Hepatic stellate cell (primary cell): ENCODE measurements at places on chromosomes 11 and 22.

- no peak for DNase-seq
Measured at GRCh38 chr11:20004866-20005265, 155.4 kb downstream of the DBX1 start.

- DNase-seq: no peak
Measured at GRCh38 chr11:110907629-110908028, 195.4 kb upstream of the ARHGAP20 start.

GRCh38 chr22:35191412-35191811, 65.9 kb upstream of the HMGXB4 start:
- DNase-seq: no peak

DNA sequence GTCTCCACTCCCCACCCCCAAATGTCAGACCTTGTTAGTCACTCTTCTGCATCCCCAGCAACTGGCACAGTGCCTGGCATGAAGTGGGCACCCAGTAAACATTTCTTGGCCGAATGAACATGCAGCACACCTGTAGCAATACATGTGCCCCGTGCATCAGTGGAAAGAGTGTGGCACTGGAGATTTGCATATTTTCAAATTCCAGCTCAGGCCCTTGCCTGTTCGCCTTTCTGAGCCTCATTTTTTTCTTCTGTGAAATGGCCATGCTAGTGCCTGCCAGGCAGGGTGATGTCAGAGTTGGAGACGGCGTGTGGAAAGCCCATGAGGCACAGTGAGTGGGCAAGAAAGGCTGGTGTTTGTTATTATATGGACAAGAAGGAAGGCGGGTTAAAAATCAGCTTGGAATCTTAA, 38.7 kb downstream of the CD82 start:
- no peak for DNase-seq

DNA sequence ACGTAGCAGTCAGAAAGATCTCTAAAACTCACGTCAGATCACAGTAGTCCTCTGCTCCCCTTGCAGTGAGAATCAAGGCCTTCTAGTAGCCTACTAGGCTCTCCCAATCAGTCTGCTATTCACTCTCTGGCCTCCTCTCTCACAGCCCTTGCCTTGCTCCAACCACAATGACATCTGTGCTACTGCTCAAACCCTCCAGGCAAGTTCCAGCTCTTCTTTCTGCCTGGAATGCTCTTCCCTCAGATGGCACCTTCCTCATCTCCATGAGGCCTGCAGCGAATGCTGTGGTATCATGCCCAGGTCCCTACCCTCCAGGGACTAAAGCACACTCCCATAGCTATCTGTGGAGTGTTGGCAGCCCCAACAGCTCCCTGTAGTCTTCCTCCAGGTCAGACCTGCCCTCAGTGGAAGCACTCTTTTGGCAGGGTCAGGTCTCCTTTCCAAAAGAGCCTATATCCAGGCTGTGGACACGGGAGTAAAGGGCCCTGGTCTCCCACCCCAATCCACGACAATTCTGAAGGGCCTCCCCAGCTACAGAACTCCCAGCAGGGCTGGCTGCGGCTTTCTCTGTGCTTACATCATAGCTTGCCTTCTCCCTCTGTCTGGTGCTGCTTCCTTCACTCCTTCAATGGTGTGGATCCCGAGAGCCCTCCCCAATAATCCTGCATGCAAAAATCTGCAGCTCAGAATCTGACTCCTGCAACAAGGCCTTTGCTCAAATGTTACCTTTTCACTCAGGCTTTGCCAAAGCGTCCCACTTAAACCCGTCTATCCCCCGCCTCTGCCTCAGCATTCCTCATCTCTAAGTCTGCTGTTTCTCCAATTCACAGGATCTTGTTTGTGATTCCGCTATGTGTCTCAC, 8.9 kb downstream of the HIRA start:
- DNase-seq: no peak
